ENCODE measurements at places on chromosomes 12 and 14.

GRCh38 chr12:66241061-66242043, 52.3 kb downstream of the IRAK3 start:
- DNase-seq, result no peak

DNA sequence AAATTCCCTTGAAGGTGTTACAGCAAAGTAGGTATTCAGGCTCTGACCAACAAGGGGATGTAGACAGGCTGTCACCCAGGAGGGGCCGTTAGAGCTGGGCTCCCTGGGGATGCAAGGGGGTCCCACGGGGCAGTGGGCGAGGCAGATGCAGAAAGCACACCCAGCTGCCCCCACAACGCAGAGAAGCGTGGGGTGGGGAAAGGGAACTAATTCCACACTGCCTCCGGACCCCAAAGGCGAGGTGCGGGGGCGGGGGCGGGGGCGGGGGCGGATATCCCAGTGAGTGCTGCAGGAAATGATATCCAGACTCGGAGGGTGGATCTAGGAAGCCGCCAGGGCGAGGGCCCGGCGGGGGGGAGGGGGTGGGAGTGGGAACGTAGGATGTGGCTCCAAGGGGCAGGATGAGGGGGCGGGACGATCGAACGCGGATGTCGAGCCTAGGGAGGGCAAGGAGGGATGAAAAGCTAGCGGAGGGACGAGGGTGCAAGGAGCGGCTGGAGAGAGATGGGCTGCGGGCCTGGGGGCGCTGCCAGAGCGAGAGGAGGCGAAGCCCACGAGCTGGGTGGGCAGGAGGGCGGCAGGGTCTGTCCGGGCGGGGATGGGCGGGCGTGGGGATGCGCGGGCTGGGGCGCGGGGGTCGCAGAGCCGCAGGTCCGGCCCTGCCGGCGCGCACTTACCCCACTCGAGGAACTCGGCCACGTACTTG, 874 bp downstream of the CDC42BPB start:
- peak; percentile 83 for DNase-seq

- no peak for DNase-seq
These were observed 117.6 kb downstream of the SUDS3 start for GRCh38 chr12:118493962-118494361.

GRCh38 chr14:79643132-79643531, 568.2 kb downstream of the DIO2 start:
- DNase-seq, result no peak

DNA sequence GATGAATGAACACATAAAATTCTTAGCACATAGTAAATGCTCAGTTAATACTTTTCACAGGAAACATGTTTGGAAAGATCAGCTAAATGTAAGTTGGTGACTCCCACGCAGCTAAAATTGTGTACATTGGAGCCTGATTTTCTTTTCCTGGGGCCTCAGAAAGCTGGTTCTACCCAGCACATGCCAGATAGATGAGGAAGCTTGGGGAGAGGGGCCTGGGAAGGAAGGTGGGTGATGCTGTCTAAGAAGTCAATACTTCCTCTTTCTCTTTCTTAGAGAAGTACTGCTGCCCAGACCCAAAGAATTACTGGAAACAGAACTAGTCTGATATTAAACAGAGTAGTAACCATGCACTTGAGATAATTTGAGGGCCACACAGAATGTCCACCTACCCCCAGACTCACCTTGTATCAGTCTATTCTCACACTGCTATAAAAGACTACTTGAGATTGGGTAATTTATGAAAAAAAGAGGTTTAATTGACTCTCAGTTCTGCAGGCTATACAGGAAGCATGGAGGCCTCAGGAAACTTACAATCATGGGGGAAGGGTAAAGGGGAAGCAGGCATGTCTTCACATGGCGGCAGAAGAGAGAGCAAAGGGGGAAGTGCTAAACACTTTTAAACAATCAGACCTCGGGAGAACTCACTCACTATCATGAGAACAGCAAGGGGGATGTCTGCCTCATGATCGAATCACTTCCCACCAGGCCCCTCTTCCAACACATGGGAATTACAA, 123.3 kb upstream of the MED13L start:
- no peak for DNase-seq

- no peak for DNase-seq
These were observed 3.5 kb downstream of the LRCOL1 start for GRCh38 chr12:132606927-132607326.

- DNase-seq, result no peak
These were observed 78.1 kb downstream of the RPS29 start for GRCh38 chr14:49508124-49508523.
